ENCODE measurements at places on chromosomes 13 and 19.
A peak's percentile ranks its signal among the peaks of the same experiment; 100 is the strongest.

DNA sequence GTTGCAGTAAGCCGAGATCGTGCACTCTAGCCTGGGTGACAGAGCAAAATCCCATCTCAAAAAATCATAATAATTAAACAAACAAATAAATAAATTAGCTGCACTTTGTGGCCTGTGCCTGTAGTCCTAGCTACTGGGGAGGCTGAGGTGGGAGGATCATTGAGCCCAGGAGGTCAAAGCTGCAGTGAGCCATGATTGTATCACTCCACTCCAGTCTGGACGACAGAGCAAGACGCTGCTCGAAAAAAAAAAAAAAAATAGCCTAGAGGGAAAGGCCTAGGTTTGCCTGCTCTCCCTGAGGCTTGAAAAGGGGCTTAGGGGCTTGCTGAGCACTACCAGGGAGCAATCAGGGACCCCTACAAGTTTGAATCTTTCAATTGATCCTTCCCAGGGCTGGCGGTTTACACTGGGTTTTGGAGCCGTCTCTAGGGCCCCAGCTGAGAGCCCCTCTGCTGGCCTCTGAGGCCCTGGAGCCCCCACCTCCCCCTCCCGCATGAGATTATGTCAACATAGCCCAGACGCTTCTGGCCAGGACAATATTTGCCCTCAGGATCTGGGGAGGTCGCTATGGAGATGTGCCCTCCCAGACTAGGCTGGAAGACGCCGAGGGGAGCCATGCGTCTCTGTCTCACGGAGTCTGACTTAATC, 10.4 kb upstream of the GIPR start:
- DNase-seq: no peak

DNA sequence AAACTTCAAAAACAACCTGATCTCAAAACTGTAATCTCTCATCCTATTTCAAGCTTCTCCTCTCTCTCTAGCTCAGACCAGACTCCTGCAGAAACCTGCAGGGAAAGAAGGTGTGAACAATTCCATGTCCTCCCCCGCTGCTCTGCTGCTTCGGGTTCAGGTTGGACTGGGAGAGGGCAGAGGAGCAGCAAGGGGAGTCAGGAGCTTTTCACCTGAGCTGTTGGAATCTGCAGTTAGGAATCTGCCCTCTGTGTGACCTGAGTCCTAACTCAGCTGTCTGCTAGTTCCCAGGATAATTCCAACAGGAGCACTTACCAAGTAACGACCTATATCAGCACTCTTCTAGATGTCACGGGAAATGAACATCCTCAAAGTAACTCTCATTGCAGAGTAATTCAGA, 118.3 kb downstream of the DNAJC15 start:
- DNase-seq: no peak

DNA sequence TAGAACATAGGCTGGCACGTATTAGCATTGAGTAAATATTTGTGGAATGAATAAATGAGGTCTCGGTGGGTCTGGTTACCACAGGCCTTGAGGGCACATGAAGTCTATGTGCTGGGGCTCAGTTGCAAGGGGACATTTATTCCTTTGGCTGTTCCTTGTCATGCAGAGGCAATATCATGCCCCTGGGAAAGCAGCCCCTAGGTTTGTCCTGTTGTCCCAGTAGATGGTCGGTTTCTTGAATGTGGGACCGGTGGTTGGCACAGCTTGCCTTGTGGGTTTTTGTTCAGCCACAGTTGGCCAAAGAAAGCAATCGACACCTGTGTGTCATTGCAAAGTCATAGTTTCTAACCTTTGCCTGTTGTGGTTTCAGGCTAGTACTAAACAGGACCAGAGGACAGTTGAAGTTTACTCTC, 24.7 kb upstream of the GPR183 start:
- no peak for DNase-seq

DNA sequence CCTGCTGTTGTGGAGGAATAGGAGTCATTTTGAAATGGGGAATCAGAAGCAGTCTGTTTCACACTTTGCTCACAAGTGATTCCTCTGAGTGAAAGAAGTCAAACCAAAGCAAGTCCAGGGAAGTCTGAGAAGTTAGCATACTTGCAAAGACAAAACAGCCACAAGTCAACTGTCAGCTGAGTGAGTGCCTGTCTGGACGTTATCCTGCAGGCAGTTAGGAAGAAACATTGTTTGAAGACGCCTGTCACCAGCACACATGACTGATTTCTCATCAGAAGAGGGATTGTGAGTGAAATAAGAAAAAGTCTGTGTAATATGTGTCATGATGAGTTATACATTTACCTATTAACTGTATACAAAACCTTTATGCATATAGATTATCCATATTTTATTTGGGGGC, 153.5 kb downstream of the KCNRG start:
- no peak for DNase-seq

GRCh38 chr19:3480383-3481091, at the start of gene SMIM24:
SMIM24 (minus strand) TSS chr19:3480525; CDS start chr19:3480463, 62 bp downstream.
- no peak for DNase-seq

DNA sequence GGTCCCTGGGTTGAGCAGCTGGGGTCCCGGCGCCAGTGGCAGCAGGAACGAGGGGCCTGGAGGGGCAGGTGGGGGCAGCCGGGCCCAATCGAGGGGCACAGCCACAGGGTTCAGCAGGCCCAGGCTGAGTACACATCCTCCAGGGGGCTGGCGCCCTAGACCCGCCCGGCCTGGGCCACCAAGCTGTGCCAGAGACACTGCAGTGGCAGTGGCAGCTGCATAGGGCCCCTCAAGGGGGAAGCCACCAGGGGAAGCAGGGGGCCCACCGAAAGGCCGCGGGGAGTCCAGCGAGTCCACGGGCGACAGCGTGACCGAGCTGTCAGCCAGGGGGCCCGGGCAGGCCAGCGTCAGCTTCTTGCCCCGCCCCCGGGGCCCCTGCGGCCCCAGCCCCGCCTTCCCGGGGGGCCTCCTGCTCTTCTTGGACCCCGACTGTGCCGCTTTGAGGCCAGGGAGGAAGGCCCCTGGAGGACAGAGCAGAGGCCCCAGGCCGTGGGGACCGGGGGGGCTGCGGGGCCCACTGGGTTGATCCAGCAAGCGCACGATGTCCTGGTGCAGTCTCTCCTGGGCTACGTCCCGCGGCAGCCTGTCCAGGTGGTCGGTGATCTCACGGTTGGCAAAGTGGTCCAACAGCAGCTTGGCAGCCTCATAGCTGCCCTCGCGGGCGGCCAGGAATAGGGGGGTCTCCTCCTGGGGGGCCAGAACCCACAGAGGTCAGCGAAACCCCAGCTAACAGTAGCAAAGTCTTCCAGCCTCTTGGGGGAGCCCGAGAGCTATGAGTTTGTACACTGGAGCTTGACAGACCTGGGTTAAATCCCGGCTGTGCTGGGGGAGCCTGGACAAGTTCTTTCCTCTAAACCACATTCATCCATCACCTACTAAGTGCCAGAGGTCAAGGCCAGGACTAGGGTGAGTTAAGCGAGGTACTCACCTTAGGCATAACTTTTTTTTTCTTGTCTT, 39.5 kb downstream of the NOTCH3 start:
- DNase-seq: no peak

GRCh38 chr13:58712191-58712590, 1080.6 kb downstream of the PCDH17 start:
- DNase-seq: no peak

GRCh38 chr19:10617409-10618121, 7.8 kb upstream of the SLC44A2 start:
- DNase-seq: no peak

DNA sequence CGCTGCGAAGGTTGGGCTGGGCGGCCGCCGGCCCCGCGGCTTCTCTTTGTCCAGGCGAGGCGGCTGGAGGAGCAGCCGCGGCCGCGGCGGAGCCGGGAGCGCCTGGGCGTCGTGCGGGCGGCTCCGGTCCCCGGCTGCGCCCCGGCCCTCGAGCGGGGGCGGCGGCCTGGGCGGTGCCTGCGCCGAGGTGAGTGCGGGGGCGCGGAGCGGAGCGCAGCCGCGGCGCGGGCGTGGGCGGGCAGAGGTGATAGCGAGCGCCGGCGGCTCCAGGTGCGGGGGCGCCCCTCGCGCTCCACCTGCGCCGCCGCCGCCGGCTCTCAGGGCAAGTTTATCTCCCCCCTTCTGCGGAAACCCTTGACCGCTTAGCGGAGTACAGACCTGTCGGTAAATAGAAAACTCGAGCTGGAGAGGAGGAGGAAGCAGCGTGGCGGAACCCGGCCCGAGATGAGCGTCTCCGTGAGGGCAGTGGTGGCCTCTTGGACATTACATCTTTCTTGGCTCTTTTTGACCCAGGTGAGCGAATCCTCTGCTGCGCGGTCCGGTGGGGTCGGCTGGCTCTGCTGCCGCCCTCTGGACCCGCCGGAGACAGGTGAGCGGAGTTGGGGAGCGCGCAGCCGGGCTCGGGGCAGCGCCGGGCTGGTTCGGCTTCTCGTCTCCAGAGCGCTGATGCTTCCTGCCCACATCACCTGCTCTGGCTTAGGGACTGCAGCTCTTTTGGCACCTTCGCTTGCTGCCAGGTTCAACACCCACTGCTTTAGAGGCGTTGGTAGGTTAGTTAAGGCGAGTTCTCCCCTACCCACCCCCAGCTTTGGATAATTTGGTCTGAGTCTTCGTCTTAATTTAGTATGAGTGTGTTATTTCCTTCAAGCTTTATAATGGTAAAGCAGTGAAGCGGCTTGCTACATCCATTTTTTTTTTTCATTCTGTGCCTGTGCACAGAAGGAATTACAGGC, at the start of gene MTUS2:
Gene MTUS2, plus strand, starts transcription at position 241 of the 953 bp plus-strand sequence.
- peak; percentile 47 for DNase-seq

DNA sequence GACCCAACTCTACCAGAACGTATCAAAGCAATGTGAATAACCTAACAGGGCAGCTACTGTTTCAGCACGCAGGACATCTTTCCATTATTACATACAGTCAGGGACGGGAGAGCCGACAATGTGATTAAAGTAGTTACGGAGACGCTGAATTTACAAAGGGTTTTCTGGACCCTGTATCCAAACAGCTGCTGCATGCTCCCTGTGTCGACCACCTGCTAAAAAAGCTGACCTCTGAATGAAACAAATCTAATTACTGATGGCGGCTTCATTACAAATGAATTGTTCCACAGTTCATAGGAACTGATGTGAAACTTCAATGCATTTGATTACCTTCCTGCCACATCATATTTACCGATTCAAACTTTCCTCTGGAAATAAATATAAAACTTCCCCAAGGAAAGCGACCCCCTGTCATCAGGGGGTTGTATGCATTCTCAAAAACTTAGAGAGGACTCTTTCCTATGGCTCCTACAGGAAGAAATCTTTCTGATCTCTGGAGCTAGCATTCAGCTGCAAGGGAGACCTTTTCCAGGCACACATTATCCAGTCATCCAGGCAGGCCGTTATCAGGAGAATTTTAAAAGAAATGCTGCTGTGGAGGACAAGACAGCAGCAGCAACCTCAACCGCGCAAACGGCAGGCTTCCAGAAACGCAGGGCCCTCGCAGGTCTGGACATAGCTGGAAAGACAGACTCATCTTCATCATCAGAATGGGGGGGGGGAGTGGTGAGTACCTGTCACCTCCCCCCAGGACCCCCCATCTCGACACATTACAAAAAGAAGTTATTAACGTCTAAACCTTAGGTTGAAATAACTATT, 3.1 kb downstream of the EFNB2 start:
- no peak for DNase-seq

DNA sequence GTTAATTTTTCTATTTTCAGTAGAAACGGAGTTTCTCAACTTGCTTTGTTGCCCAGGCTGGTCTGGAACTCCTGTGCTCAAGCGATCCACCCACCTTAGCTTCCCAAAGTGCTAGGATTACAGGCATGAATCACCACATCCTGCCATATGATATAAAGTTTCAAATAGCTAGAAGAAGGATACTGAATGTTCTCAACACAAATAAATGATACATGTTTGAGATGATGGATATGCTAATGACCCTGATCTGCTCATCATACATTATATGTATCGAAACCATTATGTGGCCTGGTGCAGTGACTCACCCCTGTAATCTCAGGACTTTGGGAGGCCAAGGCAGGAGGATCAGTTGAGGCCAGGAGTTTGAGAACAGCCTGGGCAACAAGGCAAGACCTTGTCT, 11.5 kb downstream of the CIB3 start:
- no peak for DNase-seq

GRCh38 chr19:16520986-16521624, 21.1 kb downstream of the CHERP start:
- no peak for DNase-seq

GRCh38 chr13:80117515-80117914, 223.4 kb downstream of the SPRY2 start:
- DNase-seq: no peak

GRCh38 chr13:50319635-50320255, 304.5 kb downstream of the KCNRG start:
- DNase-seq: no peak

DNA sequence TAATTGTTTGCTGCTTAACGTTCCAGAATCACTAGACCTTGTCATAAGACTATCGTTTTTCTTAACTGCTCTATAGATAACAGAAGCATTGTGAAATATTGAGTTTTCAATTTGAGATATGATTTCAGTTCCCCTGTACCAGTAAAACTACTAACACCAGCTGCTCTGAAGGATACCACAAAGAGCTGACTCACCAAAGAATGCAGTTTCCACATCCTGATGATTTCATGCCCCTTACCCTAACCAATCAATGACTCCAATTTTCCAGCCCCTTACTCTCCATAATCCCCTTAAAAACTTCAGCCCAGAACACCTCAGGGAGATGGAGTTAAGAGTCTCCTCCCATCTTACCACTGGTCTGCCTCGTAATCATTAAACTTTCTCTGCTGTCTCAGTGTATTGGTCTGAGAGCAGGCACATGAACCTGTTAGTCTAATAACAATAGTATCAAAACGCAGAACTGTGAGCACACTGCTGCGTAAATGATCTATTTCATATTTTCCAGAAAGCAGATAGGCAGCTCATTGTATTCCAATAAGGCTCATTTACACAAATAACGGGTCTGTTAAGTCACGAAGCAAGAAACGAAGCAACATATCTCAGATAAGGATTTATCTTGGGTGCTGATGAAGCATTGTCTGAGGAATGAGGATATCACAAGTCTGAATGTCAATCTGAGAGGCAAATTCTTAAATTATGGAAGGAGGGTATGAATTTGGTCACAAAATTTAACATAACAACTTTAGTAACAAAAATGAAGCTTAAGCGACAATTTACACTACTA, 14.1 kb upstream of the CCNA1 start:
- no peak for DNase-seq

GRCh38 chr13:46983881-46984280, 87.0 kb upstream of the HTR2A start:
- DNase-seq: no peak

GRCh38 chr19:48674921-48675824, 2.4 kb upstream of the NTN5 start:
- peak; percentile 65 for DNase-seq

GRCh38 chr13:46642254-46642653, 89.3 kb downstream of the LRCH1 start:
- DNase-seq: no peak

DNA sequence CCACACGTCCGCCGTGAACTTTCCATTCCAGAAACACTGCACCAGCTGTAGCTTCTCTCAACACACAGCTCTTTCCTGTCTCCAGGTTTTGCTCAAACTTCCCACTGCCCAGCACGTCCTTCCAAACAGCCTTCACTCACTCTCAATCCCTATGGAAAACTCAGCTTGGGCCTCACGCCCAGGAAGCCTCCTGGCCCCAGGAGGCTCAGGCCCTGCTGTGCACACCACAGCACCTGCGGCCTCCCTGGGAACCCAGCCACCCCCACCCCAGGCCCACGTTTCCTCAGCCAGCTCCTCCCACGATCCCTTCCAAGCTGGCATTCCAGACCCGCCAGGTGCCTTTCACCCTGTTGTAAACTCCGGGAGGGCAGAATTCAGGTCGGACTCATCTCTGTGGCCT, 35.2 kb downstream of the C13orf46 start:
- DNase-seq: no peak

GRCh38 chr13:40982772-40983171, 36.3 kb downstream of the ELF1 start:
- DNase-seq: peak; percentile 51

Data from activated T-cell treated with anti-CD3 and anti-CD28 coated beads for 4 hours (primary cell).